ENCODE measurements at places on chromosomes 7 and 10. TPM values are rescaled to one million over a fixed set of nuclear protein-coding genes. Genes with fewer than 3 reads are reported as not detected.

Gene TACC2
- 49.1 TPM for total RNA-seq

Gene HNRNPA2B1
- total RNA-seq, result 377 TPM

Gene PRLHR
- not detected for total RNA-seq

Gene SPOCK2
- total RNA-seq, result 5.3 TPM

Gene CYP2W1
- total RNA-seq, result 1.6 TPM

Gene LRIT1
- total RNA-seq, result not detected

Gene TEX36
- total RNA-seq, result not detected

Gene MUC12
- total RNA-seq, result not detected

Gene GPR26
- not detected for total RNA-seq

All from sciatic nerve (tissue), 2 donors.